ENCODE measurements at places on chromosomes 6 and 20.
A peak's percentile ranks its signal among the peaks of the same experiment; 100 is the strongest.

GRCh38 chr6:169752074-169752623 is 727 bp downstream of the ERMARD start:
- peak; percentile 42 for DNase-seq

- DNase-seq, result peak; percentile 61
Observed at GRCh38 chr6:149235130-149235561, 82.4 kb upstream of the TAB2 start.

DNA sequence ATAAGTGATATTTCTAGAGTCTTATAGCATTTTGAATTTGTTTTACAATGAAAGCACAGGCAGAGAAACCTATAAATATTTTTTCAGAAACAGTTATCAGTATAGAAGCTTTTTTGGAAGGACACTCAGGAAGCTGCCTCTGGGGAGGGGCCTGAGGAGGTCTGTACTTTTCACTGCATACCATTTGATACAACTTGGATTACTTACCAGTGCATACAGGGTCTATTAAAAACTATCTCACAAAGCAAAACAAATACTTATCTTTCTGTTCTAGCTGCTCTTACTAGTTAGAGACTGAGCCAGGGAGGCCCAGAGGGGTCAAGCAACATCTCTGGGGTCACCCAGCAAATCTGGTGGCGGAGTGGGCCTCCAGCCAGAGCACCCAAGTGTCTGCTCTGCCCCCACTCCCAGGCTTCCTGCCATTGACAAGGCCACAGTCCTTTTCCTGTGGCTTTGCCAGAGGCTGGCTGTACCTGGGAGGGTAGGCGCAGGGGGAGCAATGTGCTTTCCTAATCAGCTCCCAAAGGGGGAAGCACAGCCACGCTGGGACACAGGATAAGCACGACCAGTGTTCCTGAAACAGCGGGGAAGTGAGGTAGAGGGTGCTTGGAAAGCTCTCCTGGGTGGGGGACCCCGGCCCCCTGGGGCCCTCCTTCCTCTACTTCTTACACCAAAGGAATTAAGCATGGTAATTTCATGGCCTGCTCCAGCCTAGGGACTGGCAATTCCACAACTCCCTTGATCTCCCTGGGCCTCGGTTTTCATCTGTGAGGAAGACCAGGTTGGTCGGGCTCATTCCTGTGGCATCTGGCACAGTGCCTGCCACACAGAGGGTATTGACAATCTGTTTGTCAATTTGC is 7.8 kb downstream of the TCF15 start:
- DNase-seq, result no peak

GRCh38 chr6:25447570-25447929 is 168.4 kb downstream of the CARMIL1 start:
- no peak for DNase-seq

DNA sequence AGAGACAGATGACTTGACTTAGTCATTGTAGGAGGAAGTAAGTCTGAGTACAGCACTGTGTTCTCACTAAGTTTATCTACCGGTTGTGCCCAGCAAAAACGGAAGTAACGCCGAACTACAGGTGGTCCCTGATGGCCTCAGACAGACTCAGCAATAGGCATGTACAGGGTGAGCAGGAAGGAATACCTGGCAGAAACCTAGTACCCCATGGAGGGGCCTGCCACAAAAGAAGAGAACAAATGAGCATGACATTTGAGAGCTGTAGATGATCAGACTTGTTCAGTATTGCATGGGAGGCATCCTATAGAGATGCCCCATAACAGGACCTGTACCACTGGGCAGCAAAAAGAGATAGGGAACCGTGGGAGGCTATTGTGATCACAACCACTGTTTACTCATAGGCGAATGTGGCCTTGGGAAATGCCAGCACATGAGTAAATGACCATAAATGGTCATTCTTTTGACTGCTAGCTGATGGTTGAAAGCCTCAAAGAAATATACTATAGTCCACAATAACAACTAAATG is 106.4 kb upstream of the TAB2 start:
- peak; percentile 54 for DNase-seq

- peak; percentile 50 for DNase-seq
Observed at GRCh38 chr6:82006027-82006738, 241.4 kb downstream of the IBTK start.

GRCh38 chr6:80466981-80467380 is 360.5 kb downstream of the BCKDHB start:
- DNase-seq, result no peak

- DNase-seq, result no peak
Observed at GRCh38 chr6:50380406-50381098, 330.8 kb upstream of the DEFB112 start.

DNA sequence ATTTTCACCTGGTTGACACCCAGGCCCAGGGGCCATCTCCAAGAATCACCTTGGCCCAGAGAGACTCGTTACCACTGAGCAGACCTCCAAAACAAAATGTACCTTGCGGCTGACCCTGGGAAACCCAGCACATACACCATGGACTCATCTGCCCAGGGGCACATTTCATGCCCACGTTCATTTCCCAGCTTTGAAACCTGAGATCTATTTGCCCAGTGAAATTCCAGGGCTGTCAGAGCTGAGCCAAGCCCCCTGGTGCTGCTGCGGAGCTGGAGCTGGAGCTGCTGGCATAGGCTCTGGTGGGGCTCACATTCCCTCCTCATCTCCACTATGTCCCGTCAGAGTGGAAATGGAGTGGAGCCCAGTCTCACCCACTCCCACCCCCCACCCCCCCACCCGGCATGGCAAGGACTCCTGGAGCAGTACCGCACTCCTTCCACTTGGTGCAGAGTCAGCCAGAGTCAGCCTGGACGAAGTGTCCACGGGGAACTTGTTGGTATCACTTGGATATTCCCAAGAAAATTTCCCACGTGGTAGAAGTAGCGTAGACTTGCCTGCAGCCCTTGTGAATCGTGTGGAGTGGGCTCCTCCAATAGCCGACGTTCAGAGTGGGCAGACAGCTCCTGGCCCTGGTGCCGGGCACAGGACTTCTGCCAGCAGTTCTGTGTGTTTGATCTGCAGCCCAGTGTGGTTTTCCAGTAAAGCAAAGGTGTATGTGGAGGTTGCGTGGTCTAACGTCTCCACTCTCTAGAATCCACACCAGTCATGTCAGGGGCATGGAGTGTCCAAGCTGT is 18.1 kb upstream of the OSER1 start:
- DNase-seq, result no peak

DNA sequence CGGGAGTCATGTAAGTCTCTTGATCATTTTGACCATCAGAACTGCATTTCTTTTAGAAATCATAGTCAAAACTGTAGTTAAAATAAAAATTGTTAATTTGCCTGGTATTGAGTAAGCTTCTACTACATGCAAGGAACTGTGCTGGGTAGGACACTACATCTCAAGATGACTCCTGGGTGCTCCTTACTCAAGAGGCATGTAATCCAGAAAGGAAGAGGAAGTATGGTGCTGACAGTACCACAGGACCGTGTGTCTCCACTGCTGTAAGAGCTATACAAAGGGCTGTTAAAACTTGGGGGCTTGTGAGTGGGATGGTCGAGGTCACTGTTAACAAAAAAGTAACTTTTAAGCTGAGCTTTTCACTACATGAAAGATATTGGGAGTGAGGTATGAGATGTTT is 508.3 kb upstream of the SOX4 start:
- no peak for DNase-seq

DNA sequence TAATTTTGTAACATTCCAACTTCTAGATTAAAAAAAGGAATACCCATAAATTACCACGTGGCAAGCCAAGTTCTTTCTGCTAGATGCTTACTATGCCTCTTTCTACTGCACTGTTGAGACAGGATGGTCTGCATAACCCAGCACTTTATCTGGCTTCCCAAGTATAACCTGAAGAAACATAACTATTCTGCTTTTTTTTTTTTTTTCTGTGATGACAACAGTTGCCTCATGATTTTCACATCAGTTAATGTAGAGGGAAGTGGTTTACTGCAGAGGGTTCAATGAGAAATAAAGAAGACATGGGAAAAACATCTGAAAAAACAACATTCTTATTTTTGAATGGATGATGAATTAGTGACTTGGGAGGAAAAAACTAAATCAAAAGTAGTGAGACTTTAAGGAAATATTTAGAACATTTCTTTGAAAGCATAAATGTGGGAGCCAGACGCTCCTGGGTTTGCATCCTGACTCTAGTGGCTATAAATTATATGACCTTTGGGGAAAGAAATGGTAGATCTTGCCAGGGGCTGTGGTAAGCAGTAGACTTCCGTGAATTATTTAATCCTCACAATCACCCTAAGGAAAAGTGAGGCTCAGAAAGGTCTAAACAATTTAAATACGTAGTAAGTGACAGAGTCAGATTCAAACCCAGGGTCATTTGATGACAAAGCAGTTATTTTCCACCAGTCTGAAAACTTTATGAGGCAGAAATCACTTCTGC is 230.7 kb downstream of the PHACTR1 start:
- DNase-seq, result no peak

DNA sequence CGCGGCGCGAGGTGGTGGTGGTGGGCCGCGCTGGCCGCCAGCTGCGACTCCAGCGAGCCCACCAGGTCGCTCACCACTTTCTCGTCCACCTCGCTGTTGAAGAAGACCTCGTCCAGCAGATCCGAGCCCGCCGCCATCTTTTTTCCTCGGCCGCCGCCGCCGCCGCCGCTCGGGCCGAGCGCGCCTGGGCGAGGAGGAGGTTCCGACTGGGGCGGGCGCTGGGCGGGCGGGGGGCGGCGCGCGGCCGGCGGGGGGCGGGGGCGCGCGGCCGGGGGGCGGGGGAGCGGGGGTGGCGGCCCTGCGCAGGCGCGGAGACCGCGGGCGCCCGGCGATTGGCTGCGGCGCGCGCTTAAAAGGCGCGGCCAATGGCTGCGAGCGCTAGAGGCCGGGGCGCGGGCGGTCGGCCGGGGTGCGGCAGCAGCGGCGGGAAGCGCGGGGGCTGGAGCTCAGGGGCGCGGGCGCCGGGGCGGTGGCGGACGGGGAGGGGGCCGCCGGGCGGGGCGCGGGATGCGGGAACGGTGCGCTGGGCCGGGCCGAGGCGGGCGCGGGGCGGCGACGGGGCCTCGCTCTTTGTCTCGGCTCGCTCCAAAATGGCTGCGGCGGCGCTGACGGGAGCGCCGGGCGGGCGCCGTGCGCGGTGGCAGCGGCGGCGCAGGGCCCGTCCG is at the start of gene TAF4:
TSS of gene TAF4 (minus strand) at position 208 of the 665 bp plus-strand sequence. CDS start at position 137, 71 bp downstream.
- peak; percentile 72 for DNase-seq

GRCh38 chr6:139533171-139533570 is 158.7 kb upstream of the CITED2 start:
- DNase-seq, result peak; percentile 24

DNA sequence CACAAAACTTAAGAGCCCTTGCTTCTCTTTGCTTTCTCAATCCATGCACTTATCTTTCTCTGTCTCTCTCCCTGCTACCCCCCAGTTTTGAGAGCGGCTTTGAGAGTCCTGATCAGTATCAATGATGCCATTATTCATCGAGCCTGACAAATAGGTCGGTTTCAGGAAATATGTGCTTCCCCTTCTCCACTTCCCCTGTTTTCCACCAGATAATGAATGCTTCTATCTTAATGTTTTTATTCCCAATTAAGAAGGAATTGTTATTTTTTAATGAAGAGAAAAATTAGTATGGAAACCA is 117.7 kb downstream of the KIF13A start:
- DNase-seq, result no peak

GRCh38 chr6:41406728-41407489 is 71.5 kb downstream of the NCR2 start:
- DNase-seq, result no peak

GRCh38 chr6:100946021-100946540 is 65.0 kb upstream of the ASCC3 start:
- DNase-seq, result no peak

- no peak for DNase-seq
Observed at GRCh38 chr6:166907871-166908806, 48.2 kb downstream of the RNASET2 start.

- DNase-seq, result no peak
Observed at GRCh38 chr6:1942834-1943233, 302.6 kb downstream of the GMDS start.

DNA sequence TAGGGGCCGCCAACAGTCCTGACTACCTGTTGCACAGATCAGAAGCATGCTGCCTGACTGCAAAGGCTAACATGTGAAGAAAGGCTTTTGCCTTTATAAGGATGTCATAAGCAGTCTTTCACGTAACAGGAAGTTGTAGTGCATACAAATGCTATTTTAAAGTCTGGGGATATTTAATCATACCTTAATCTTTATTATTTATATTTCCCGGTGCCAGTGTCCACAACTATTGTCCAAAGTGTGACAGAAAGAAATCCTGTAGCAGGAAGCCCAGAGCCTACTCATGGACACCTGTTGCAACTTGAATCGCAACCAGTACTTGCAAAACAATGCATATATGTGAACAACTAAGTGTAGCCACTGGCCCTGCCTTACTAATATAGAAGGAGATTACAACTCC is 235.8 kb downstream of the ALDH8A1 start:
- DNase-seq, result no peak

- DNase-seq, result peak; percentile 35
Observed at GRCh38 chr20:43870484-43870883, 44.2 kb upstream of the TOX2 start.

GRCh38 chr6:160034036-160034930 is 65.4 kb downstream of the IGF2R start:
- no peak for DNase-seq

GRCh38 chr6:232982-233640 is 59.2 kb upstream of the DUSP22 start:
- DNase-seq, result no peak

GRCh38 chr20:45253261-45253660 is 1.1 kb downstream of the SLPI start:
- DNase-seq, result no peak

GRCh38 chr6:135782546-135782945 is 69.0 kb upstream of the PDE7B start:
- DNase-seq, result peak; percentile 21

DNA sequence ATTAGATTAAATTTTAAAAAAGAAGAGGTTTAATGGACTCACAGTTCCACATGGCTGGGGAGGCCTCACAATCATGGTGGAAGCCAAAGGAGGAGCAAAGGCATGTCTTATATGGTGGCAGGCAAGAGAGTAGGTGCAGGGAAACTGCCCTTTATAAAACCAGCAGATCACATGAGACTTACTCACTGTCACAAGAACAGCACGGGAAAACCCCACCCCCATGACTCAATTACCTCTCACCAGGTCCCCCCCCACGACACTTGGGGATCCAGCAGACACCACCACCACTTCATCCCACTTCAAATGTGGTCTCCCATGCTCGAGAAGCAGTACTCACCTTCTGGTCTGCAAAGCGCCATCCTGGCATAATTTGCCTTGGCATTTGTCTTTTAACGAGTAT is 24.6 kb downstream of the MTFR2 start:
- DNase-seq, result peak; percentile 37

GRCh38 chr6:72828904-72829303 is 207.0 kb downstream of the KCNQ5 start:
- DNase-seq, result no peak

Measured in HCEC 1CT (cell line).